Inflammatory macrophage (primary cell): ENCODE measurements at places on chromosomes 1 and 21.

- no peak for DNase-seq
These were observed 141.0 kb downstream of the SDCCAG8 start for GRCh38 chr1:243396876-243397275.

DNA sequence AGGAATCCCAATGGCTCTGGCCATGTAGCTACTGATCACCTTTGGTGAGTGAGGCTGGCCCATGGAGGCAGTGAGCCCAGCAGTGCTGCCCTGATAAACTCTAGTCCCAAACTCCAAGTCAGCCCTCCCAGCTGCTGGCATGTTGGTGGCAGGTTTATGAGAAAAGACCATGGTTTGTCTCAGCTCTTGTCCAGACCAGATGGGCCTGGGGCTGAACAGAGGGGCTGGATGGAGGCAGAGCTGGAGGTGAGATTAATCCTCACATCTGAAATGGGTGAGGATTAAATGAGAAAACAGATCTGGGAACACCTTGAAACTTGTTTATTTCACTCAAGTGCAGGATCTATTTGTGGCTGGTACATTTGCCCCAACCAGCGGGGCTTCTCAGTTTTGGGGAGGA lies 3.2 kb downstream of the TMEM269 start:
- no peak for DNase-seq

GRCh38 chr1:207910591-207911354 lies at the start of gene CD34:
Gene CD34, minus strand, starts transcription at chr1:207911125. Its CDS starts 45 bp downstream, at chr1:207911080.
- no peak for DNase-seq

DNA sequence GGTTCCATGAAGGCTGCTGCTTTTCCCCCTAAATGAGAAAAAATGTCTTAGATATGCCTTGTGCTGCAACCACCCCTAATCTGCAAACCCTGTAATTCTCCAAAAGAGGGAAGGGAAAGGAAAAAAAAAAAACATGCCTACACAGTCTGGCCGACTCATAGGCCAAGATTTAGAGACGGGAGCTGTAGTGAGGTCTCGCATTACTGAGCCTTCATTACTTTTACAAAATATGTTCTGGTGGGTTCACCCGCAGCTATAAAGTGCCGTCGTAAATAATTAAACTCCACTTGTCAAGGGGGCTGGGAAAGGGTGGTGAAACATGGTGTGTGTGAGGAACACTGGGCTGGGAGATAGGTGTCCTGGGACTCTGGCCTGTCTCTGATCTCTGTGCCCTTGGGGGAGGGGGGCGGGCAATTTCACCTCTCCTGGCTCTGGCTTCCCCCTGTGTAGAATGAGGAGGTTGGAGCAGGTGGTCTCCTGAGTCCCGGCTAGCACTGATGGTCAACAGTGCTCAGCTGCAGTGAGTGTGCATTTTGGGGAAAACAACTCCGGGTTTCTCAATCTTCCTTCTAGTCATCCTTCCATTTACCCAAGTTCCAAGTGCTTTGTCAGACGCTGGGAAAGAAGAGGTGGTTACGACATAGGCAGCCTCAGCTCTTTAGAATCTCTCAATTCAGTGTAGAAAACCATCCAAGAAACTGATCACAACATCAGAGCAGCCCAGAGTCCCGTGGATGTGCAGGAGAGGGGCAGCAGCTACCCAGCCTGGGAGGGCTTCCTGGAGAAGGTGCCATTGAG lies 82.3 kb downstream of the ACTL8 start:
- DNase-seq, result no peak

GRCh38 chr1:15158506-15159165 lies 5.1 kb downstream of the TMEM51 start:
- no peak for DNase-seq

GRCh38 chr1:54080598-54081049 lies 27.2 kb downstream of the TCEANC2 start:
- no peak for DNase-seq

GRCh38 chr1:167022384-167022783 lies 33.3 kb downstream of the MAEL start:
- DNase-seq, result no peak

GRCh38 chr21:35328856-35329455 lies 279.9 kb upstream of the RUNX1 start:
- DNase-seq, result no peak

- DNase-seq, result no peak
These were observed 201.7 kb upstream of the CHRM3 start for GRCh38 chr1:239184561-239185244.

GRCh38 chr1:58879464-58879863 lies 95.6 kb upstream of the JUN start:
- no peak for DNase-seq

GRCh38 chr1:24875991-24876506 lies 54.0 kb downstream of the RUNX3 start:
- no peak for DNase-seq

- no peak for DNase-seq
These were observed 6.0 kb downstream of the NASP start for GRCh38 chr1:45589861-45590260.

DNA sequence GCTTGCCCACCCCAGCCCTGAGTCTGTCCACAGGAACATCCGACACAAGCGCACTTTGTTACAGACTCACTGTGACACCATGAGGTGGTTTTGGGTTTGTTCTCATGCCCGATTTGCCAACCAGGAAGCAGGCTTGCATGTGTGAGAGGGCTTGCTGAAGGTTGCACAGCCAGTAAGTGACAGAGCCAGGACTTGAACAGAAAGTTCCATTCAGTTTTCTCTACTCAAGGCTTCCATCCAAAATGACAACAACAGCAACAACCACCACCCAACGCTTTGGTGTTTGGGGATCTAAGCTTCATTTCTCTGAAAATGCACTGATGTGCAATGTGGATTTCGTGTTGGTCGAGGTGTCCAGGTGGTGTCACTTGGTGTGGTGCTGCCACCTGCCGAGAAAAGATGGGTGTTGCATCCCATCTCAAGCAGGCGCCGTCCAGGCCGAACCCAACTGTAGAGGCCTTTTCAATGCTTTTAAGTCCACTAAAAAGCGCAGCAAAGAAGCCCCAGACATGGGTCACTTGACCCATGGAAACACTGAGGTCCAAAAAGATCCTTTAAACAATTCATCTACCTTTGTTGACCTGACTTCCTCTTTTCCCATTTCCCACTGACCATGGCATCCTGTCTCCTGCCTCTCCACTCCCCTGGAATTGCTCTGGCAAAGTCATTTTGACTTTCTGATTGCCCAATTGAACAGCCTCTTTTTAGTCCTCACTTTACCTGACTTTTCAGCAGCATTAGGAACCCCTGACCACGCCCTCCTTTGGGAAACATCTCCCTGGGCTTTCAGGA lies 12.2 kb downstream of the CITED4 start:
- DNase-seq, result peak; percentile 61

DNA sequence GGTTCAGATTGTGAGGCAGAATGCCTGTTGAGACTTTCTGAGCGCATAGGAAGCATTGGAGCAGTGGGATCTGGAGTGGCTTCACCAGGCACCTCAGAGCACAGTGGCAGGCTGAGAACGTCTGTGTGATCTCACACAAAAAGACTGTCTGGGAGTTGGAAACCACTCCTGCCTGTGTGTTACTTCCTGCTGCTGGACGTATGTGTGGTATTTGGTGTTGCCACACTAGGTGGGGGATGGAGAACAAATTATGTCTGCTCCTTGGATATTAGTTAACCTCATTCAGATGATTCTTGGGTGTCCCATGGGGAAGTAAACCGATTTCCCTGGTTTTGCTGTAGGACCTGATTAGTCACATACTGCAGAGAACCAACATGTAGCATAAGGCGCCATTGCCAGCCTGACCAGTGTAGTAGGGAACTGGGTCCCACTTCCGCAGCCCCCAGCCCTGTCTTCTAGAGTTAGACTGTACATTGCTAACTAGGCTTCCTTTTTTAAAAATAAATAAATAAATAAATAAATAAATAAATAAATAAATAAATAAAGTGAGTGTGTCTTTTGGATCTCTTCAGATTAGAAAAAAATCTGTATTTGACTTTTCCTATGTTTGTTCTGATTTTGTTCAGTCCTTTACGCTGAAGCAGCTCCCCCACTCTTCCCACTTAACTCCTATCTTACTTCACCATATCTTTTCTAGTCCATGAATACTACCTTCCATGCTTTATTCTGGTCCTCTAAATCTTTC lies 26.9 kb downstream of the UCK2 start:
- peak; percentile 96 for DNase-seq

GRCh38 chr1:68101829-68102228 lies 51.4 kb upstream of the DIRAS3 start:
- no peak for DNase-seq
